AG04449 (cell line): ENCODE measurements at places on chromosomes 12 and 14.

DNA sequence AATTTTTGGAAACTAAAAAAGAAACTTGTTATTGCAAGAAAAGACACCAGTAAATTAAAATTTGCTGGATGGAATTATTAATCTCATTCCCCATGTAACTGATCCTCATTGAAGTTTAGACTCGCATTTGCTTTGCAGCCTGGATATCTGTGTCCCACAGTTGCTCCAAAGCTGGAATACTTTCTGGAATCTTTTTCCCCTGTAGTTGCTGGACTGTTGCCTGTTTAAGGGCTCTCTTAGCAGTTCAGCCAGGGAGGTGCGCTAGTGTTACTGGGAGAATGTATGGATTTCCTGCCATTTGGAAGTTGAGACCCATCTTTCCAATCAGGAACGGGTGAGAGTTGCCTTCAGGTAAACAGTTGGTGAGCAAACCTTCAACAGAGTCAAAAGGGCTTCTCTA is 20.3 kb downstream of the BCL2L14 start:
- DNase-seq = no peak

- no peak for DNase-seq
Observed at GRCh38 chr12:75560167-75560566, 48.8 kb upstream of the KRR1 start.

GRCh38 chr12:67410667-67411067 is 141.5 kb downstream of the CAND1 start:
- no peak for DNase-seq

GRCh38 chr12:94763462-94763861 is 113.1 kb upstream of the TMCC3 start:
- no peak for DNase-seq

DNA sequence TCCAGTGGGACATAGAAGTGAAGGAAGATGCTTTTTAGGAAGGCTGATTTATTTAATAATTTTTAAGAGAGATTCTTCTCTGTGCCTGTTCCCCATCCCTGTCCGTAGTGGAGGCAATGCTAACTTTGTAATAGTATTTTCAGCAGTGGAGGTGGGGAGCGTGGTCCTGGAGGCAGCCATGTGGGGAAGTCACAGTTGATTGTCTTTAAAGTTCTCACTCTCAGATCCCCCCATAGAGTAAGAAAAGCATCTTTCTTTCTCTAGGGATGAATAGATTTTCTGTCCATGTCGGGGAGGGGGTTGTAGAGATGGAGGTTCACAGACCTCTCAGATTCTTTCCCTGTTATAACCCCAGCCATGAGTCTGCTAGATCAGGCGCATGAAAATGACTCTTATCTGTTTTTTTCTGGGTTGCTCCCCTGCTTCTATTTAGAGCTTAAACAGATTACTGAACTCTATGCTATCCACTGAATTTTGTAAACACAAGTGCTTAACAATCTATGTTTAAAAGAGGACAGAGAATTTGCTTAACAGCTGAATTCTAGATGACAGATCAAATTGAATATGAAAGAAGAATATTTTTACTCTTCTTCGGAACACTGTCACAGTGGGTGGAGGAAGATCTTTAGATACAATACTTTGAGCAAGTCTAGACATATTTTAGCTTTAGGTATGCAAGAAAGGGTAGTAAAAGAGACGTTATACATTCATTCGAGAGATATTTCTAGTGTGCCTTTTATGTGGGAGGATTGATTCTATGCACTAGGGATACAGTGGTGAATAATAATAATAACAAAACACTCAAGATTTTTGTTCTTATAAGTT is 25.3 kb downstream of the TMEM117 start:
- no peak for DNase-seq

DNA sequence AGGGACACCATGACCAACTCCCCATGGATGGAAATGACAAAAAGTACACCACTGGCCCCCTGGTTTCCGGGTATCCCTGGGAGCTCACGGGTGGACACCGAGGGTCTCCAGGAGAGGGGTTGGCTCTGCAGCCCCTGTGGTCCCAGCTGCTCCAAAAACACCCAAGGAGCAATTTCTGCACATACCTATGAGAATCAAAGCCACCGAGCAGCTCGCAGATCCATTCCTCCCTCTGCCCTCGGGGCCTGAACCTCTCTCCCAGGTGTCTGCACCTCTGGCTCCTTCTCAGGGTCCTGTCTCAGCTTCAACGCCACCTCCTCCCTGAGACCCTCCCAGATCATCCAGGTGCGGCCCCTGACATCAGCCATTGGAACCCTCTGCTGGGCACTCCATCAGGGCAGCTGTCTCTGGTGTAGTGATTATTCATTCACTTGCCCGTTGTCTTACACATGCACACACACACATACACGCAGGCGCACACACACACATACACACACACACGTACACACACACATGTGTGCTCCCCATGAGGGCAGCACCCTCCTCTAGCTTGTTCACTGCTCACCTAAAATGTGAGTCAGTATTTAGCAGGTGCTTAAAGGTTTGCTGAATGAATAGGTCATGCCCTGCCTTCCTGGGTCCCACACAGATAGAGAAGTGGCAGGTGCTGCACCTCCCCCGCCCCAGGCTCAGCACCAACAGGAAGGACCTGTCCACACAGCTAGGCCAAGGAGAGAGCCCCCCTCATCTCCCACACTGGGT is 5.9 kb downstream of the RIMBP2 start:
- DNase-seq = no peak

GRCh38 chr14:77195766-77196165 is 14.2 kb downstream of the TMEM63C start:
- DNase-seq = no peak

DNA sequence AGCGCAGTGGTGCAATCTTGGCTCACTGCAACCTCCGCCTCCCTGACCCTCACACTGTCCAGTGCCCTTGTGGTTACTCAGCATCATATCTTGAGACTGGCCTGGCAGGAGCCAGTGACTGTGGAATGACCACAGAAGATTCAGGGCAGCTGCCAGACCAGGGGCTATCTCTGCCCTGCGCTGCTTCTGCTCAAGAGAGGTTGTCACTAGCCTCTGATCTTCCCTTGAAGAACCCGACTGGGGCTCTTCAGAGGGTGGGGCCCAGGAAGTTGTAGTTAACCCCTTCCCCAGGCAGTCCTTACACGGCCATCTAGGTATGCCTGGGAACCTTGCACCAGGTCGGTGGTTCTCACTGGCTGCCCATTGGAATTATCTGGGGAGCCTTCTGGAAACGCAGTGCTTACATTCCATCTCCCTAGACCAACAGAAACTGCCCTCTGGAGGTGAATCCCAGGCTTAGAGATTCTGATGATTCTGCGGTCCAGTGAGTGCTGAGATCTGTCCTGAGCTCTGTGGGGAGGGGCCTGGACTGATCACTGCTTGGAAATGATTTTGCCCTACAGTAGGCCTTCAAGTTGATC is 41.4 kb downstream of the PLEKHG3 start:
- no peak for DNase-seq

- no peak for DNase-seq
Observed at GRCh38 chr14:56650979-56651378, 71.4 kb downstream of the TMEM260 start.
